Left cardiac atrium (tissue), 4 donors: ENCODE measurements at places on chromosomes 12 and 14.

DNA sequence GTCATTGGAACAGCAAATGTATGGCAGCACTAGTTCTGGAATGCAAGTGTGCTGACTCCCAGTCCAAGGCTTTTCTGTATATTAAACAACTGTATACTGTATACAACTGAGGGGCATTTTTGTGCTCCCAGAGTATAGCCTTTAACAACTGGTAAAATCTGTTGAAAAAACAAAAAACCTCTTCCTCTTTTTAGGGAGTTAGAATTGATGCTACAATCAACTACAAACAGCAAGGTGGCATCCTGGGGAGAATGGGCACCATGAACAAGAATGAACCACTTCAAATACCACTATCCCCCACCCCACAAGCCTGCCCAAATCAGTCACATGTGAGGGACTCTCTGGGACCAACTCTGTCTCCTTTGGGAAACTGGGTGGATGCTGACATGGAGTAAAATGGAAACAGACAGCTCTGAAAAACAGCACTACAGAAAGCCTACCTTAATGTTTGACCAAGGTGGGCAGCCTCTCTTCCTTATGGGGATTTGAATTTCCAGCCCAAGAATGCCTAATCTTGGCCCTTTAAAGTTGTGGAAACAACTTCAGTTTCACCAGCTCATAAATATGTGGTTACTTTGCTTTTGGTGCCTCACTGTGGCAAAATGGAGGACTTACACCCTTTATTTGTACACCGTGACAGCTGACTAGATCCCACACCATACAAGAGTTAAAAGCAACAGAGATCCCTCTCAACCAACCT lies 7.5 kb downstream of the VTI1B start:
- no peak for DNase-seq

- DNase-seq = no peak
Measured at GRCh38 chr14:35215110-35215813, 76.9 kb upstream of the PSMA6 start.

- DNase-seq = no peak
Measured at GRCh38 chr12:57658890-57659289, 25.9 kb upstream of the B4GALNT1 start.

DNA sequence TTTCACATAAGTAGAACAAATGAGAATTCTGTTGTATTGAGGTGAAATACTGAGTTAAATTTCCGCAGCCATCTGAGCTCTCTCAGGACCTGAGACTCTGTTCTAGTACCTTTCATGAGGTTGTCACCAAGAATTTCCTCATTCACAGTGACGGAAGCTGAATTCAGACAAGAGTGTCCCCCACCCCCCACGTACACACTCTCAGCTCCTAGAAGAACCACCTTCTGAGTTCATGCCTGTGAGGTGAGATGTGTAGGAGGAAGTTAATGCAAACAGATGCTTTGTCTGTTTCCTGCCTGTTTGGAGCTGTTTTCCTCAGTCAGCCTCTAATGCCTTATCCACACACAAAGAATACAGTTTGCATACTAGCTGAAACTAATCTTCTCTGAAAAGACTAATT lies 18.2 kb downstream of the BICDL1 start:
- no peak for DNase-seq

- no peak for DNase-seq
Measured at GRCh38 chr12:24560192-24560775, 388.6 kb downstream of the BCAT1 start.

GRCh38 chr14:78763746-78764145 lies 593.6 kb downstream of the NRXN3 start:
- no peak for DNase-seq

DNA sequence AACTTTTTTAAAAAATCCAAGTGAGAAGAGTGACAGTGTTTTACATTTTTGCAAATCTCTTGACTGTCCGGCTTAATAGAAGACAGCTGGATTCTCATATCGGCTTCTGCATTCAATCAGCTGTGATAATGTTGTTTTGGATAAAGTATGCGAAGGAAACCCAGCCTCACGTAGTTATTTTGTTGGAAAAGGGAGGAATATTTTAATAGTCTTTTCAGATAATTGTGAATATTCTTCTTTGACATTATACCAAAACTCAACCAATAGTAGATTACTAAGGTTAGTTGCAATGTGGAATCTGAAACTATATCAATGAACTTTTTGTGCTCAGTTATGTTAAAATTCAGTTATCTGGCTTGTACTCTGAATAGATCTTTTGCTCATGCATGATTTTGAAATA lies 276.5 kb downstream of the ZFP36L1 start:
- DNase-seq = no peak

DNA sequence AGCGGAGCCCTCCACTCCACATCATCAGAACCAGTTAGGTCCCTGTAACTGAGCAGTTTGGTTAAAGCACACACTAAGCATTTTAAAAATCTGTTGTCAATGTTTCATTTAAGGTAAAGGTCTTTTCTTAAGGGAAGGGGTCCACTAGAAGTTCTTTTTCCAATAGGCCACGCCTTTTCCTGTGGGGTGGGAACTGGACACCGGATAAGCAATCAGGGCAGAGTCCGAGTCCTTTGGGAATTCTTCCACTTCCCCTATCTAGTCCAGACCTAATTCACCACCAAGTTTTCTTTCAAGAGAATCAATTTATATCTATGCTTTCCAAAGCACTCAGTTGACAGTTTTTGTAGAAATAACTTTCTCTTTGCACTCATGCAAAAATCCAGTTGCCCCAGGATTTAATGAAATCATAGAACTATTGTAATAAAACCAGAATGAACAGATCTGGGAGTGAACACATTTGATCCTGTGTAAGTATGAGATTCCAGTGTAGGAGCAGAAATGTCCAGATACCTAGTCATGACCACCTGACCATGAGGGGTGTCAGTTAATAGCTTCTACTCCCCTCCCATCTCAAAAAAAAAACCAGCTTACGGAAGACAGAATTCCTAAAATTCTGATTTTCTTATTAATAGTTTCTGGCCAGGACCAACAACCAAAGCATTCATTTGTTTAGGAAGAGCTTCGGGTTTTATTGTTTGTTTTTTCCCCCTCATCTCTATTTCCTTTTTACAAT lies 11.7 kb downstream of the VPS37B start:
- DNase-seq = no peak

DNA sequence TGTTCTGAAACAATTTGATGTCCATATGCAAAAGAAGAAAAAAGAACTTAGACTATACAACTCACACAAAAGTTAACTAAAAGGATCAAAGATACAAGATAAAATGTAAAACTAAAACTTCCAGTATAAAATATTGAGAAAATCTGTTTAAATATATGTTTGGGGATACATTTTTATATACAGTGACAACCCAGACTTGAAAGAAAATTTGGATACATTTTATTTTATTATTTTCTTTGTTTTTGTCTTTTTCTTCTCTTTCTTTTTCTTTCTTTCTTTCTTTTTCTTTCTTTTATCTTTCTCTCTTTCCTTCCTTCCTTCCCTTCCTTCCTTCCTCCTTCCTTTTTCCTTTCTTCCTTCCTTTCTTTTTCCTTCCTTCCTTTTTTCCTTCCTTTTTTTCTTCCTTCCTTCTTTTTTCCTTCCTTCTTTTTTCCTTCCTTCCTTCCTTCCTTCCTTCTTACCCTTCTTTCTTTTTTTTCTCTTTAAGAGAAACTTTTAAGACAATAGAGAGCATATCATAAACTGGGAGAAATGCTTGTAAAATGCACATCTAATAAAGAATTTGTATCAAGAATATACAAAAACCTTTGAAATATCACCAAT lies 954.5 kb upstream of the LRFN5 start:
- no peak for DNase-seq

DNA sequence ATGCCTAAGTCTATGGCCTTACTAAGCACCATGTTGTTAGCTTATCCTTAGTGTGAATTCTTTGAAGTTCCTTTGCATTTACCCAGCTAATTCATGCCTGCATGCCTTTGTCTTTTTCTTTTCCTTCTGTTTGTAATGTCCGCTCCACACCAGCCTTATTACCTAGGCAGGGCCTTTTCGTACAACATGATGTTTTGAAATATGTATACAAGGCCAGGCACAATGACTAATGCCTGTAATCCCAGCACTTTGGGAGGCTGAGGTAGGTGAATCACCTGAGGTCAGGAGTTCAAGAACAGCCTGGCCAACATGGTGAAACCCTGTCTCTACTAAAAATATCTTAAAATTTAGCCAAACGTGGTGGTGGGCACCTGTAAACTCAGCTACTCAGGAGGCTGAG lies 1636.5 kb upstream of the SEL1L start:
- no peak for DNase-seq

DNA sequence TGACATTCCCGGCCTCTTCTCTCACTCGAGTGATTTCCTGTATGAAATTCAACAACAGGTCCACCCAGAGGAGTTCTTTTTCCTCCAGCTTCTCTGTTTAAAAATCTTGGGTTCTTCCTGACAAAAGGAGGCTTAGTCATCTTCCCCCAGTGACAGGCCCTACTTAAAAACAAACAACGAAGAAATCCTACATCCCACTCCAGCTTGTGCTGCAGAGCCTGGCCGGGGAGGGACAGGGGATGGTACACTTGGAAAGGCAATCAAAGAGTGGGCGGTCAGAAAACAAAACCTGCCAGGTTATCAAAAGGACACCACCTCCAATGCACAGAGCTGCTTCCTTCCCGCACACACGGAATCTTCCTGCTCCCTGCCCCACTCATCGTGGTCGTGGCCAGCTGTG lies 101.3 kb downstream of the CACNA1C start:
- DNase-seq = no peak
